ENCODE measurements at places on chromosomes 11 and 22.

DNA sequence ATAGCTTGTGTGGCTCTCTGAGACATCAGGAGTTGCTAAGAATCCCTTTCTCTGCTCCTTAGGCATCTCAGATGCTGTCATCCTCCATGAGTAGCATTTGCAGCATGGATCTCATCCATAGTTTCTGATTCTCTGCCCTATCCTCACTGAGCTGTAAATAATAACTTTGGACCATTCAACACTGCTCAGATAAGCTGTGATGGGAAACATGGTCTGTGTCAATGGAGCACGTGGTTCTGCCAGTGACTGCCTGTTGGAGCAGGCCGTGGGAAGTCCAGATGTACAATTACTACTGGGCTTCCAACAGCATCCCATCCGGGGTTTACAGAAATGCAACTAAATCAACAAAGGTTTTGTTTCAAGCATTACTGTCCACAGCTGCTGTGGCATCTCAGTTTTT is 160.1 kb downstream of the OR4C45 start:
- no peak for DNase-seq

- no peak for DNase-seq
These were observed 15.9 kb downstream of the SEZ6L start for GRCh38 chr22:26185190-26185589.

DNA sequence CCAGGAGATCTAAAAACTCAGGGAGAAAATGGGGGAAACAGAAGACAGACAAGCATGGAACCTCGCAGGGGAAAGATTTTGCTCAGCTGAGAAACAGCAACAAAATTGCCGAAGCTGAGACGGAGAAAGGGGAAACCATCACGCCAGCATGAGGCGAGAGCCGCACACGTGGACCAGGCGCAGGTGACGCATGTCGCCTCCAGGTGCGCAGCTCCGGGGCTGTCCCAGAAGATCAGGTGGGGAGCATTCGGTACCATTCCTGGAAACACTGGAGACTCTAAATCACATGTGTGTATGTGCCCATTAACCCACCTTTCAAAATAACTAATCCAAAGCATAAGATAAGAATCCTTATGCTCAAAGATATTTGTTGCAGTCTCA is 121.7 kb downstream of the BRD1 start:
- no peak for DNase-seq

- no peak for DNase-seq
These were observed 3.7 kb upstream of the IGLL1 start for GRCh38 chr22:23583836-23584235.

- no peak for DNase-seq
These were observed 3.8 kb downstream of the TMPRSS13 start for GRCh38 chr11:117925198-117925925.

DNA sequence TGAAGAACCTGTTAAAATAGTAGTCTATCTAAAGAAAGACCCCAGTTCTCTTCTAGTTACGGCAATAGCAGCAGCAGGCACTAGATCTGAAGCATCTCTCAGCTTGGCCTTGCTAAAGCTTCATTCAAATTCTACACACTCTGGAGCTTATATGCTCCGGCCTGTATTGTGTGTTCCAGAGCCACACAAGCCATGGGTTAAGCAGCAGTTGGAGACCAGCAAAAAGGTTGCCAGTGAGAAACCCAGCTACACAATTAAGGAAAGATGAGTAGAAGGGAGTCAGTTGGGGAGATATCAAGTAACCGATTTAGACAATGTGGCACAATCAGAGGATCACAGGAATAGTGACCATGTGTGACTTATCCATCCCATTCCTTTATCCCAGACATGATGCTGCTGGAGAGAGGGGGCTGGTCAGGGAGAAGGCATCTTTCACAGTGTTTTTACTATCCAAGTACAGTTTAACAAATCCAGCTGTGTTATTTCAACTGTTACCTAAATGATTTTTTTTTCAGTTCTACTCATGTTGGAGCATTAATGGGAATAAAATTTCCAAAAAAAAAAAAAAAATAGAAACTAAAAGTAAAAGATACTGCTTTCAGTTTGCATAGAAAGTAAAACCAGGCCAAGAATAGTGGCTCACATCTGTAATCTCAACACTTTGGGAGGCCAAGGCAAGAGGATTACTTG is 41.0 kb downstream of the PAX6 start:
- DNase-seq = no peak

- no peak for DNase-seq
These were observed 183.2 kb downstream of the GRIA4 start for GRCh38 chr11:105793092-105793491.

GRCh38 chr22:48403521-48404403 is 1423.9 kb downstream of the BRD1 start:
- DNase-seq = no peak

- DNase-seq = no peak
These were observed 10.1 kb upstream of the TOP3B start for GRCh38 chr22:21992593-21993237.

DNA sequence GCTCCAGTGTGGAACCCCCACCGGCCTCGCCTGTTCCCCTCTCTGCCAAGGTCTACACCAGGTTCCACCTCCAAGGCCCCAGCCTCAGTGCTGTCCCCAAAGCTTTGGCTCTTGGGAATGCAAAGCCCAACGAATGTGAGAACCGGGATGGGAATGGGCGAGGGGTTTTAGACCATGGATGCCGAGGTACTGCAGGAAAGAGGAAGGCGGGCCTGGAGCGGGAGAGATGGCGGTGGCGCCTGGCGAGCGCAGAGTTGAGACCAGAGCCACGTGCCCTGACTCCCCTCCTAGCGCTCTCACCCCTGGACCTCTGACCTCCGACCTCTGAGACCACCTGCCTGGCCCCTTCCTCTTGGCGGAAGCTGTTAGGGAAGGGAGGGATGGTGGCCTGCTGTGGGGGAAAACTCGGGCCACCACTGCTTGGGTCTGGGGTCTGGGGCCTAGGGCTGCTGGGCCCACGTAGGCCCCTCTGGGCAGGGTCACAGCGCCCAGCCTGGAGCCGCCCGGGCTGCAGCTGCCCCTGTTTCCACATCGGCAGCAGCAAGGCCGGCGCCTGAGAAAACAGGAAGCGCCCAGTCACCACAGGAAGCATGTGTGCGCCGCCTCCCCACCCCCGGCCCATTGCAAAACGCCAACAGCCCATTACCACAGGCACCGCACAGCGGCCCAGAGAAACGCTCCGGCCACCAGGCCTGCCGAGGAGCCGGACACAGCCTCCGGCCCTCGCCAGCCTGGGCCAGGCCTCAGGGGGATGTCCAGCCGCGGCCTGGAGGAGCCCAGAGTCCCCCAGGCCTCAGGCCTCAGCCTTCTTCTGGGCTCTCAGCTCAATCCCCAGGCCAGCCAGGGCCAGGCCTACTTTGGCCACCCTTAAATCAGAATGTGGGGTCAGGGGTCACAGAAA is 13.8 kb upstream of the SLC39A13 start:
- peak; percentile 39 for DNase-seq

- DNase-seq = no peak
These were observed 725.2 kb downstream of the DLG2 start for GRCh38 chr11:84901991-84902390.

DNA sequence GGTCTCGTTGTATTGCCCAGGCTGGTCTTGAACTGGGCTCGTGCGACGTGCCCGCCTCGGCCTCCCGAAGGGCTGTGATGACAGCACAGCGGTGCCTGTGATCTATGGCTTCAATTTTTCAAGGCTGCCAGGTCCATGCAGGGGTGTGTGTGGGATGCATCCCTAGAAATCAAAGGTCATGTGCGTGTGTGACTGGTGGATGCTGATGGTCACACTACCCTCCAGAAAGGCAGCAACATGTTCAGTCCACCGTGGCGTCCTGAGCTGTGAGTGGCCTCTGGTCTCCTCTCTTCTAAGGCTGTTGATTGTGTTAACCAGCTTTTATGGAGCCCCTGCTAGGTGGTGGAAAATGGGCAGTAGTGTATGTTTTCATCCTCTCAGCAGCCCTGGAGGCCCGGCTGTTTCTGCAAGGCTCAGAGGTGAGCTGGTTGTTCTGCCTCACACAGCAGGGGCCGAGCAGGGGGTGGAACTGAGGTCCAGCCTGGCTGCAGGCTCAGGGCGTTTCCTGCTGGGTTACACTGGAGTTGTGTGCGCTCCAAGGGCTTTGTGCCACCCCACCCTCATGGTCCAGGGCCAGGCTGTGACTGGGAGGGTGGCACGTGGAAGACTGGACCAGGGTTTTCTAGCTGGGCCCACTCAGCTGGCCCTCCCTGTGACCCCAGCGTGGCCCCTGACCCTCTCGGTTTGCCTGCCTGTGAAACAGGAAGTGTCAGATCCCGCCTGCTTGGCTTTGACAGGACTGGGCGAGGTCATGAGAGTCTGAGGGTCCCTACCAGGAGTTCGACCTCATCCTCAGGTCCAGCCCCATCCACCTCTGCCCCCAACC is 7.7 kb downstream of the BIK start:
- no peak for DNase-seq

DNA sequence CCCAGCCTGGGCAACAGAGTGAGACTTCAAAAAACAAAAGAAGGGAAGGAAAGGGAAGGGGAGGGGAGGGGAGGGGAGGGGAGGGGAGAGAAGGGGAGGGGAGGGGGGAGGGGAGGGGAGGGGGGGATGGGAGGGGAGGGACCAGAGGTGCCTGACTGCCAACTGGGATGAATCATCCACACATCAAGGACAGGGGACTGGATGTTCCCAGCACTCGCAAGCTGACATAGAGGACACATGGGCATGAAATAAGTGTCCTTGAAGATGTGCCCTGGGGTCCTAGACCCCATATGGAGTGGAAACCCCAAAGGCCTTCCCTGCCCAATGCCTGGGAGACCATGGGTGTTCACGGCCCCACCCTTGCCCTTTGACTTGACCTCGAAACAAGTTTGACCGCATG is 19.8 kb downstream of the TST start:
- DNase-seq = no peak

DNA sequence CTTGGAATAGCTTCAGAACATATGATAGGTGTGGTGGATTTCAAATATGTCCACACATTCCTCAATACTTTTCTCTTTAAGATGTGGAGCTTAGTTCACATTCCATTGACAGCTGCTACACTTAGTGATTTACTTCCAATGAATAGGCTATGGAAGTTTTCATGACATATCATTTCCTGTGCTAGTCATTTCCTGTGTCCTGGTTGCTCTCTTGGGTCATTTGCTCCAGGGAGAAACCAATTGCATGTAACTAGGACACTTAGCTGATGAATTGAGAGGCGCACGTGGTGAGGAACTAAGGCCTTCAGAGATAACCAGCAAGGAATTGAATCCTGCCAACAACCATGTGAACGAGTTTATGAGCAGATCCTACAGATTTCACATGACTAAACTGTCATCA is 120.9 kb downstream of the SLC17A6 start:
- no peak for DNase-seq

GRCh38 chr11:44944181-44944852 is 6.4 kb downstream of the TP53I11 start:
- no peak for DNase-seq

GRCh38 chr11:2815762-2816496 is 69.6 kb downstream of the CDKN1C start:
- no peak for DNase-seq

- no peak for DNase-seq
These were observed 15.5 kb downstream of the KIAA0930 start for GRCh38 chr22:45224988-45225731.

GRCh38 chr11:45147891-45148675 is 1.6 kb downstream of the PRDM11 start:
- DNase-seq = no peak

DNA sequence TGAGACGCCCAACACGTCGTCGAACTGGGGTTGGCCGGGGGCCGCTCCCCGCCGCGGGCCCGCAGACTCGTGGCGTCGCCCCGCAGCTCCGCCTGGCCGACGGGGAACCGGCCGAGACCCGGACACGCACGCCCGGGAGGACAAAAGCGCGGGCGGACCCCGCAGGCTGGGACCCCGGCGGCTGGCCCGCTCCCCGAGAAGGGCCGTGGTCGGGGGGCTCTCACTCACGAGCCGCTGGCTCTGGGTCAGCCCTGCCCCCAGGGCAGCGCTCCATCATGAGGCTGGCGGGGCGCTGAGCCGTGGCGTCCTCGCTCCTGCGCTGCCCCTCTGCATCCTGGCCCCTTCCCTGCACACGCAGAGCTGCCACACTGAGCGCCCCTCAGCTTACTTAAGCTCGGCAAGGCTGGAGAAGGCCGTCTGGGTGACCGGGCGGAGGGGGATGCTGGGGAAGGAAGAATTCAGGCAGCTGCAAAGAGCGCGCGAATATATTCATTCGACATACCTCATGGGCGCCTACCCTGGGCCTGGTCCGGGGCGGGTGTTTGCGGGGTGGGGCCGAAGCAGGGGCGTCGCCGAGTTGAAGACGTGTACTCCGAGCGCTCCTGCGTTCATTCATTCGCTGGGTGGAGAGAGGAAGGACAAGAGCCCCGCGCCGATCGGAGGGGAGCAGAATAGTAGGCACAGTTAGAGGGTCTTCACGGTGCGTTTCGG is 579 bp upstream of the CYB5R2 start:
- no peak for DNase-seq

DNA sequence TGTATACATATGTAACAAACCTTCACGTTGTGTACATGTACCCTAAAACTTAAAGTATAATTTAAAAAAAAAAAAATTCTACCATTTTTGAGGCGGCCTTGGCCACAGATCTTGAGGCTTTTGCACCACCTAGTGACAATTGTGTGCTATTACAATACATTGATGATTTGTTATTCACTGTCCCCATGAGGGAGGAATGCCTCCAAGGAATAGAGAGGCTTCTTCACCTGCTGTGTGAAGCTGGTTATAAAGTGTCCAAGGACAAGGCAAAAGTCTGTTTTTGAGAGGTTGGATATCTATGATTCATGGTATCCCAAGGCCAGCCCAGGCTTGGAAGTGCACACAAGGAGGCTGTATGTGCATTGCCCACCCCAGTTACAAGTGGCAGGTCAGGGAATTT is 30.7 kb downstream of the SLC22A25 start:
- no peak for DNase-seq

- no peak for DNase-seq
These were observed 177.2 kb downstream of the CTTN start for GRCh38 chr11:70575396-70576060.

DNA sequence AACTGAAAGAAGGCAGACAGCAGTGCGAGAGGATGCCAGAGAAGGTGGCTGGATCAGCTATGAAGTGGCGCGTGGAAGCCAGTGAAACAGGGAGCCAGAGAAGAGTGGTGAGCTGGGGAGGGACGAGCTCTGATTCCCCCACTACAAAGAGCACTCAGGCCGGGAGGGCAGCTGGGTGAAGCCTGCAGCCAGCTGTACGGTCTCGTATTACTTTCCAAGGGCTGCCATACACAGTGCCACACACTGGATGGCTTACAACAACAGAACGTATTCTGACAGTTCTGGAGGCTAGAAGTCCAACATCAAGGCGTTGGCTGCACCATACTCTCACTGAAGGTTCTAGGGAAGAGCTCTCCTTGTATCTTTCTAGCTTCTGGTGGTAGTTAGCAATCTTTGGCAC is 47.1 kb upstream of the WNT11 start:
- DNase-seq = no peak

GRCh38 chr22:38830026-38830844 is 13.6 kb downstream of the NPTXR start:
- no peak for DNase-seq
